ENCODE measurements at places on chromosomes 5 and 9. TPM values are rescaled to one million over a fixed set of nuclear protein-coding genes. Genes with fewer than 3 reads are reported as not detected.

The PCDHA9 gene
- total RNA-seq = 0.36 TPM

The EEIG1 gene
- 51.3 TPM for total RNA-seq

The ARL14EPL gene
- total RNA-seq = not detected

The SPTLC1 gene
- 64.2 TPM for total RNA-seq

The UHRF2 gene
- total RNA-seq = 48.0 TPM

The SLC22A4 gene
- total RNA-seq = 0.60 TPM

The C5orf52 gene
- not detected for total RNA-seq

The COX7C gene
- total RNA-seq = 1,035 TPM

The HMHB1 gene
- not detected for total RNA-seq

The NR2F1 gene
- not detected for total RNA-seq

The XPA gene
- 2.6 TPM for total RNA-seq

The ENTPD8 gene
- total RNA-seq = 0.48 TPM

The PCDHB4 gene
- 1.4 TPM for total RNA-seq

The MAST4 gene
- 2.6 TPM for total RNA-seq

The KIF27 gene
- total RNA-seq = 4.6 TPM

The INPP5E gene
- total RNA-seq = 11.3 TPM

The PTRH1 gene
- 11.2 TPM for total RNA-seq

GRCh38 chr5:69295088-69295754 lies 37.4 kb downstream of the CCDC125 start:
- no peak for DNase-seq

GRCh38 chr9:38404314-38404713 lies 11.8 kb downstream of the ALDH1B1 start:
- DNase-seq = no peak

GRCh38 chr5:94672746-94673145 lies 54.3 kb downstream of the SLF1 start:
- no peak for DNase-seq

- no peak for DNase-seq
These were observed 171.0 kb downstream of the DEPDC1B start for GRCh38 chr5:60529001-60529400.

GRCh38 chr5:6198531-6198930 lies 179.8 kb downstream of the MED10 start:
- DNase-seq = no peak

DNA sequence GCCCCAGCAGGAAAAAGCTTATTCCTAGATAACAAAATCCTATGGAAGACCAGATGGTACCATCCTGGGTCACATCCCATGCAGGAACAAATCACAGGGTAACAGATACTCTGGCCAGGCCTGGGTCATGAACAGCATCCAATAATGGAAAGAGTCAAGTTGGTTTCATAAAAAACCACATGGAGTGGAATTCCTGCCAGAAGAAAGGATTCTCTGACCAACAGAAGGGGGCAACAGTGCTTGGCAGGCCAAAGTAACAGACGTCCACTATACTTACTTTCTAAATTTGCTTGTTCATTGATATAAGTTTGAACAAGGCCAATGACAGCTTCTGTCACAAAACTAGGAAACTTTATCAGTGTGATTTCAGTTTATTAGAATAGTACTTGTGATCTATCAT lies 273.5 kb downstream of the ARRDC3 start:
- no peak for DNase-seq

GRCh38 chr5:73157414-73158303 lies 15.3 kb upstream of the TMEM174 start:
- DNase-seq = no peak

GRCh38 chr5:65480306-65480865 lies 1.3 kb downstream of the ADAMTS6 start:
- DNase-seq = no peak

DNA sequence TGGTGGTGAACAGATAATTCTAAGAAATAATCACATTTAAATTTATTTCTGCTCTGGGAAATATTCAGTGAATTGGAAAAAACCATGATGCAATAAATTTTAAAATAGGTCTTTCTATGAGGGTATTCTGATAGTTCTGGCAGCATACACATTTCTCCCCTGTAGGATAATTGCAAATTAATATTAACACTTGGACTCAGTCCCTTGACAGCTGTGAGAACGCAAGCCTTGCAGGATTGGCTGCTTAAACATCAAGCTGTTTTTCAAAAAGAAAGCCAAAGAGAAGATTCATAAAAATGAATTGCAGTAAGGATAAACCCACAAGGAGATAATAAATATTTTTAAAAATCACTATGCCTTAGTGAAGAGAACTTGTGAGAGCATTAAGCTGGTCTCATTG lies 180.0 kb downstream of the MTRR start:
- no peak for DNase-seq

GRCh38 chr5:13188371-13188770 lies 756.1 kb downstream of the DNAH5 start:
- no peak for DNase-seq

- no peak for DNase-seq
These were observed 291.8 kb downstream of the AOPEP start for GRCh38 chr9:95018099-95018936.

DNA sequence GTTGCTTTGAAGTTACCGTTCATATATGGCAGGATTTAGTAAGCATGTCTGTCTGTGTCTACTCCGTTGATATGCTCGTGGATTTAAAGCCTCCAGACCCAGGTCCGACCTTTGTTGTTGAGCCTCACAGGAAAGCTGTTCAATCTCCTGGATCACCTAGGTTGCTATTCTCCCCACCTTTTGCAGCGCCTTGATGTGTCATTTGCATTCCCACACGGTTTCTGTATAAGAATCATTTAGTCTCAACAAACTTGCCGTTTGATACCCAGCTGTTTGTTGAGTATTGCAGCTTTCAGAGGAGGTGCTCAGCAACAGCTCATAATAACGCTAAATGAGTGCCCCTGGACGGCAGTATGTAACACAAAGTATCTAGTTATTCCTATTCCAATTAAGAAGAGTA lies 1.2 kb upstream of the ADGRV1 start:
- no peak for DNase-seq

DNA sequence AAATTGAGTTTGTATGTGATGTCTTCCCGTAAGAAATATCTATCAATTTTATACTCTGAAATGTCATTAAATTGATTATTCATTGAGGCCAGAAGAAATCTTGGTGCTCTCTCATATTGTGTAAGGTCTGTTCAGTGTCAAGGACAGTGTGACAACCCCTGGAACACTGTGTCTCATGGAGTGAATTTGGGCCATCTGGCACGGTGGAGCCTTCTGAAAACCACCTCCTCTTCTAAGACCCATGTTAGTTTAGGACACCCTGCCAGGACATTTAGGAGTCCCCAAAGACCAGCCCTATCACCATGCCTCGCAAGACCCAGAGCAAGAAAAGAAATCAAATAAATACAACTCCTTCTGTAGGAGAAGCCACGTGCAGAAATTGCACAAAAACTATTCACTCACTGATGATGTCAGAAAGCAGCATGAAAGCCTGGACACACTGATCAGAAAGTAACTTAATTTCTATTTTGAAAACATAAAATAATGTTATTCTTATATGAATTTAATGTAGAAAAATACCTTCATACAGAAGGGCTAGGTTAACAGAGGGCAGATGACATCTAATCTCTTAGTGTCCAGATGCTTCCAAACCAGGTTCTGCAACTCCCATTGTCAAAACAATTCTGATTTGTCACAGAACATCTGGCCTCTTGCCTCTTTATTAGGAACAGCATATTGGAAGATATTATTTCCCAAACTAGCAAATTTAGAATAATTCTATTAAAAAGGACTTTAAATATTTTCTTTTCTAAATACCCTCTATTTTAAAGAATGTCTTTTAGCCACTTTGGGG lies 298.8 kb downstream of the NR2F1-AS1 start:
- DNase-seq = no peak

DNA sequence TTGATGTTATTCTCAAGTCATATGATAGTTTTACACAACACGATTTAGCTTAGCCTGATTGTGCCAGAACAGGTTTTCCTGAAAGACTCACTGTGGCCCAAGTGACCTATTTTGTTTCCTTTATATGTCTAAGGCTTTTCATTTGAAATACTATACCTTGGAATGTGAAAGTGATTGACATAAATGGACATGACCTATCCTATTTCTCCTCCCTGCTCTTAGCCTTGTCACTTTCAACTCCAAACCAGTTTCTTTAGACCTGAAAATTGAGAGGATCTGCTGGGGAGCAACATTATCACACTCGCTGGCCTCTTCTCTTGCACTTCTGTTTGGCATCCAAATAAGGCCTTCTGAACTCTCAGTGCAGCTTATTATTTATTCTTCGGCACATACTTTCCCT lies 496.8 kb downstream of the MAT2B start:
- no peak for DNase-seq

DNA sequence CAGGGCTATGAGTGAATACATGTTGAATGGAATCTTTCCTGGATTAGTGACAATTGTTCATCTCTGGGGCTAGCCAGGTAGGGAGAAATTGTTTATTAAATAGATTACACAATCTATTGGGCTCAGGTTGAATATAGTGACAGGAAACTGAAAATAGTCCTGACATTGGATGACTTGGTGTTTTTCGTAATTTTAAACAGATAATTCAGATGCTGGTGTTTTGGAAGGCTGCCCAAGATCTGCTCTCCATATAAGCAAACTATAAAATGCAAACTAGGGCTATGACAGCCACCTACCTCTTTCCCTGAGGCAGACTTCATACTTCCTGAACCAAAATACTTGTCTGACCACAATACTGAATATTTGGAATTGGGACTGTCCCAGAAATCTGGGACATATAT lies 99.1 kb downstream of the ENC1 start:
- no peak for DNase-seq

DNA sequence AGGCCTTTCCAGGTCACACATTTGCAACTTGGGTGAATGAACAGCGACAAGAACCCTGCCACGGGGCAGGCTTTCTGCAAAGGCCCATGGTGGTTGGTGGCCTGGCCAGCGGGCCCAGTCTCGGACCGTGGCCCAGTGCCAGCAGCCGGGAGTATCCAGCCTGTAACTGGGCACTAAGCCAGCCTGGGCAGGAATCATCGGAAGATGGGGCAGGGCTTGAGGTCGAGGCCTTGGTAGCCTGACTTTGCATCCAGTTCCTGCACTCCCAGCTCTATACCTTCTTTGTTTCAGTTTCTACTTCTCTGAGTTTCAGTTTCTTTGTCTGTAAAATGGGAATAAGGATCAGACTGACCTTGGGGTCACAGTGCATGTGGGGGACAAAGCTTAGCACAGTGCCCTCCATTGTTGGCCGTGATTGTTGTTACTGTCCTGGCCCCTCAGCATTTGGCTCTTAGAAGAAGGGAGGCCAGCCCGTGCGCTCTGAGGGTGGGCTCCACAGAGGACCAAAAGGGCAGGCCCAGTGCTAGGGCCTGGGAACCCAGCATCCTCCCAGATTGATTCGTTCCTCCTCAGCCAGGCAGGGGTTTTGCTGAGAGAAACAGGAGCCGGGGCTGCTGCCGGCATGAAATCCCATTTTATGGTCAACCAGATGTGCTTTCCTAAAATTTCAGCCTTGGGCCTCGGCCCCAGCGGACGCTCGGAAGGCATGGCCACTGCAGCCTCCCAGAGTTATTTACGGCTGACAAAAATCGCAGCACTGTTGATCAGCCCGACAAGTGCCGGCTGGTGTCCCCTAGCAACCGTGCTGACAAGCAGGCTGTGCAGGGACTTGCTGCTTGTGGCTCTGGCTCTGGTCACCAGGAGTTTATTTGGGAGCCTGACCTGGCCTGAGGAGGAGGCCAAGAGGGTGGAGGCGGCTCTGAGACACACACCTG lies 43.6 kb downstream of the JADE2 start:
- DNase-seq = no peak

GRCh38 chr9:87336914-87337333 lies 160.7 kb upstream of the DAPK1 start:
- no peak for DNase-seq

DNA sequence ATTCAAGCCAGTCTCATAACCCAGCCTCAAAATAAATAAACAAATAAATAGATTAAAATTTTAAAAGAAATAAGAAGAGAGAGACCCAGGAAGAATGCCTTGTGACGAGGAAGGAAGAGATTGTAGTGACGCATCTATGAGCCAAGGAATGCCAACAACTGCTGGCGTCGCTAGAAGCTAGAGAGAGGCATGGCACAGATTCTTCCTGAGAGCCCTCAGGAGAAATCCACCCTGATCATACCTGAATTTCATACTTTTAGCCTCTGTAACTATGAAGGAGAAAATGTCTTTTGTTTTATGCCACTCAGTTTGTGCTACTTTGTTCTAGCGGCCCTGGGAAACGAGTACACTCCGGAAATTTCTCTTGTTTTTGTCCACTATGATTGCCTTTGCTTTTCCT lies 103.9 kb downstream of the C9orf50 start:
- DNase-seq = no peak
